ENCODE measurements at places on chromosomes 11 and 22.

DNA sequence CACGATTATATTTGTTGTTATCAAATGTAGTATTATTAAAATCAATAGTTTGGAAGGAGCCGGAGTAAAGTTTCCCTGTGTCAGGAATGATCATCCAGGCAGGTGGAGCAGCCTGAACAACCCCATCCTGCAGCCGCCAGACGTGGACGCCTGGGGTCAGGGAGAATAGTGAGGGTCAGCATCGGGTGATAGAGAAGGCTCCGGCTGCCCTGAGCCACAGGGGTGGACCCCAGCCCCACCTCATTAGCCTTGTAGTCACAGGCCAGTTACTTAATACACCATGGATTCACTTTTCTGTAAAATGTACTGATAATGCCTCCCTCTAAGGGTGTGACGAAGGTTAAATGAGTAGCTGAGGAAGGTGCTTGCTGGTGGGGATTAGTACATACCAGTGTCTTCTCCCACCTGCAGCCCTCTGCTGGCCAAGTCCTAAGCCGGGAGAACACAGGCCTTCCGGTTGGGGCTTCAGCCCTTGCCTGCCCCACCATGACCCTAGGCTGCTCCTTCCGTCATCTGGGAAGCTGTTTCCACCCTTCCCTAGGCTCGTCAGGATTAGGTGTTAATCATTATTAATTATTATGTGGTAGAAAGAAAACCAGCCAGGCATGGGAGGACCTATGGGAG, 14.9 kb downstream of the TMEM121B start:
- DNase-seq = no peak

DNA sequence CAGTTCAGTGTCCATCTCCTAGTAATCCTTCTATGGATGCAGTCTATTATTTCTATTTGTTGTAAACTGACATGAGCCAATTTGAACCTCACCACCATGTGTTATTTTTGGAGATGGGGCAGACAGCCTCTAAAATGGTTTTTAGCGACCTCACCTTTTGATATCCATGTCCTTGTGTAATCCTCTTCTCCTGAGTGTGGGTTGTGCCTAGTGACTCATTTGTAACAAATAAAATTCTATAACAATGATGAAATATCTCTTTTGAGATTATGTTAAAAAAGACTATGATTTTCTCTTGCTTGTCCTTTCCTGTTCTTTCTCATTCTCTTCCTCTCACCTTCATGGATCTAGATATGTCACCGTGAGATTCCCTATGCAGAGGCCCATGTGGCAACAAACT, 554.6 kb upstream of the ANO3 start:
- no peak for DNase-seq

DNA sequence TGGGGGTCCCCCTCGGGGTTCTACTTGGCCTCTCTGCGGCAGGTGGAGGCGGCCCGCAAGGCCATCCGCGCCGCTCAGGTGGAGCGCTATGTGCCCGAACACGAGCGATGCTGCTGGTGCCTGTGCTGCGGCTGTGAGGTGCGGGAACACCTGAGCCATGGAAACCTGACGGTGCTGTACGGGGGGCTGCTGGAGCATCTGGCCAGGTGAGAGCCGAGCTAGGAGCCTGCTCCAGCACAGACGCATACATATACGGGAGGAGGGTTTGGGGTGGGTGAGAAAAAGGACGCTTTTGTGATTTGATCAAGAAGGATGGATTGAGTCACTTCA, 415 bp downstream of the CENATAC start:
- no peak for DNase-seq

- no peak for DNase-seq
Measured at GRCh38 chr11:6755303-6755952, 16.3 kb downstream of the OR2AG2 start.

DNA sequence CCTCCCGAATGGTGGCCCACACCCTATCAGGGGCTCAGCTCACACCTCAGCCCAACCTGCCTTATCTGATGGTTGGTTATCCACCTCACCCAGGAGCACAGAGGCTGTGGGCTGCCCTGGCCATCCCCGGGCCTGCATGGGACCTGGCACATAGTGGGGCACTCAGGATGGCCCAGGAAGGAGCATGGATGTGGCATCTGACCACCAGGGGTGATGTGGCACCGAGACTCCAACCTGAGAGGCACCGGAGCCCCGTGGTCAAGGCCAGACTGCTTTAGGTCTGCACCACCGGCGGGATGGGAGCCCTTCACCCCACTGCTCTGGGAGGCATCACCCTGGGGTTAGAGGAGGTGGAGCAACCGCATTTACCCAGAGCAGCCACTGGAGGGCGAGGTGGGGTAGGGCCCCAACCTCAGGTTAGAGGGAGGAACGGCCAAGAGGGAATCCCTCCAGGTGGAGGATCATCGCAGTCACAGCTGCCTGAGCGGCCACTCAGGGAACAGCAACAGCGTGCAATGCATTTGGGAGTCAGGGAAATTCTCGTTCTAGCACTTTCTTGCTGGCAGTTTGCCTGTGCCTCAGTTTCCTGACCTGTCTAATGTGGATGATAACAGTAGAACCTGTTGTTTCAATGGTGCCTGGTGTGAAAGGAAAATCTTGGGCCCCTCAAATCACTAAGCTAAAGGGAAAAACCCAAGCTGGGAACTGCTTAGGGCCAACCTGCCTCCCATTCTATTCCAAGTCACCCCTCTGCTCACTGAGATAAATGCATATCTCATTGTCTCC, 52.9 kb upstream of the CARS1 start:
- DNase-seq = no peak

DNA sequence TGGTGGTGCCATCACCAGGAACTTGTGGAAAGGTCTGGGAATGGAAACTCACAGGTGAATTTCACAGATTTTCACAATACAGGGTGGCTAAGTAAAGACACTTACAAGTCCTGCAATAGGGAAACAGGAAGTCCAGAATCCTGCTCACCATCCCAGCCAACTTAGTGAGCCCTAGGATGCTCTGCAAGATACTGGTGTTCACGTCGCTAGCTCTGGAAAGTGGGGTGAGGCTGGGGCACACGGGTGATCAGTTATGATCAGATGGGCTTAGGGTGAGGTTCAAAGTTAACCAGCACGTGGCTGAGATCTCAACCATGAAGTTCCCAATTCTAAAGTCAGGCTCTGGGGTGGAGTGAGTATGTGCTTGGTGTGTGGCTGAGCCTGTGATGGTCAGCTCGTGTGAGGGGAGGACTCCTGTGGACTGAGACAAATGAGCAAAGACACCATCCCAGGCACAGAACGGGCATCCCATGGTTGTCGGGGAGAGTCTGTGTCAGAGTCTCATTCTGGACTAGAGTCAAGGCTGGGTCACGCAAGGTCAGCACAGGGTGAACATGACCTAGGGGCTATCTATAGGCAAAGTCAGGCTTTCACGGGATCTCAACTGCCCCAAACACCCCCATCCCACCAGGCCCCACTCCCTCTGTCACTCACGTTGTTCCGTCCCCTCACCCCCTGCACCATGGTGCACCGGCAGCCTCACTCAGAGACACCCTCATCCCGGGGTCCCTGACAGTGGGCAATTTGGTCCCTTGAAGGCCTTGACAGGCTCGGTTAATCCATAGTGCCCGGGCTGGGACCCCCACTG, 23.9 kb downstream of the IGLL5 start:
- no peak for DNase-seq

Data from GDM1 (cell line).